Effector CD4-positive, alpha-beta T cell (primary cell): ENCODE measurements at places on chromosomes 3 and 15.

- DNase-seq: no peak
Observed at GRCh38 chr3:128787256-128788253, 61.6 kb downstream of the RAB7A start.

DNA sequence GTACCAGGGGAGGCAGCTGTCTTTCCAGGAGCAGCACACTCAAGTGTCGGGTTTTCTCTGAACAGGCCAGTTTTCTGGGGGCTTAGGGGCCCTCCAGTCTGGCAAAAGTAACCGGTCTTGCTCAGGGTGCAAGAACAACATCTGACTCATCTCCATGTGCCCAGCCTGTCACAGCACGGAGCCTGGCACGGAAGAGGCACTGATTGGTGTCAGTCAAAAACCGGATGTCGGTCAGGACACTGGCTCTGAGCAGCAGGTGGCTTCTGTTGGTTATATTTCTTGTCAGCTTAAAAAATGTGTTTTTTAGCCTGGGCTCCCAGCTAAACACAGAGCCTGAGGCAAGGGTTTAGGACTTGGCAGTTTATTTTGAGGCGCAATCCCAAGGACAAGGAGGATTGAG is 139.9 kb downstream of the FBLN2 start:
- DNase-seq: no peak

GRCh38 chr3:183275418-183275817 is 22.4 kb downstream of the B3GNT5 start:
- DNase-seq: no peak

GRCh38 chr15:48590723-48591122 is 54.8 kb downstream of the FBN1 start:
- DNase-seq: no peak

- DNase-seq: no peak
Observed at GRCh38 chr15:51343466-51343865, 2.0 kb downstream of the GLDN start.
